ENCODE measurements at places on chromosomes 5 and 9.

GRCh38 chr5:108233617-108234155 is 148.2 kb downstream of the FBXL17 start:
- DNase-seq, result no peak

DNA sequence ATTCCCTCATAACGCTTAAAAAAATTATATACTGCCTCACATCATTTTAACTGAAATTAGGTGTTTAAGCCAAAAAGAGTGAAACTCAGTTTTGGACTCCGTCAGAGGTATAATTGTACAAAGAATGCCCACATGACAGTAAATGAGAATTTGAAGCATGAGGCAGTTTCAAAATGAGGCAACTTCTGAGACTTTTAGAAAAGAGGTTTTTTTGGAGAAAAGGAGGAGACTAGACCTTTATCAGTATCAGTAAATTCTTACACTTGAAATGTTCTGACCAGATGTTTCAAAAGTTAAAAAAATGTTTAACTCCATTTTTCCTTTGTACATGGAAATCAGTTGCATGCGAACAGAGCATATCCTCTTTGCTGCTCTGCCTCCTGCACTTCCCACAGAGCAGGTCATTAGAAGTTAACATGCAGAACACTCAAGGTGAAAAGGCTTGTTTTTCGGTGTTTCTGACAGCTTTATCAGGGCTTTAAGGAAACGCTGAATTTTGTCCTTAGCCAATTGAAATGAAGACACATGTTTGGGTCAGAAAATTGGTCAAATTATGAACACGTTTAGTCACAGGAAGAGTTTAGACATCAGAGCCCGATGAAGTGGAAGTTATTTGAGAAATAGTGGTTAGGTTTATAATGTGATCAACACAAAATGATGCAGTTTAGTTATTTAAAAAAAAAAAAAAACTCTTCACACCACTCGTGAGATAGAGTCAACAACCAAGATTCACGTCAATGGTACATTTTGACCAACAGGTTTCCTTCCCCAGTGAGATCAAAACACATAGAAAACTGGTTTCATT is 59.5 kb downstream of the PIK3R1 start:
- no peak for DNase-seq

GRCh38 chr5:143562935-143563334 is 159.4 kb upstream of the NR3C1 start:
- no peak for DNase-seq

DNA sequence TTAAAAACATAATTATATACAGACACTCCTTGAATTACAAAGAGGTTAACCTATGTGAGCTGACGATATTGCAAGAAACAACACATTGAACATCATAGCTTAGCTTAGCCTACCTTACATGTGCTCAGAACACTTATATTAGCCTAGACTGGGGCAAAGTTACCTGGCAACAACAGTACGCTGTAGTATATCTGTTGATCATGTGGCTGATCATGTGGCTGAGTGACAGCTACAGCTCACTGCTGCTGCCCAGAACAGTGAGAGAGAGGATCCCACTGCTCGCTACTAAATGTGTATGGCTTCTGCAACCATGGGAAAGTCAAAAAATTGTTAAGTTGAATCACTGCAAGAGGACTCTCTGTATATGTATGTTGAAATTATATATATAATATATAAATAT is 169.9 kb downstream of the CDH9 start:
- DNase-seq, result no peak

DNA sequence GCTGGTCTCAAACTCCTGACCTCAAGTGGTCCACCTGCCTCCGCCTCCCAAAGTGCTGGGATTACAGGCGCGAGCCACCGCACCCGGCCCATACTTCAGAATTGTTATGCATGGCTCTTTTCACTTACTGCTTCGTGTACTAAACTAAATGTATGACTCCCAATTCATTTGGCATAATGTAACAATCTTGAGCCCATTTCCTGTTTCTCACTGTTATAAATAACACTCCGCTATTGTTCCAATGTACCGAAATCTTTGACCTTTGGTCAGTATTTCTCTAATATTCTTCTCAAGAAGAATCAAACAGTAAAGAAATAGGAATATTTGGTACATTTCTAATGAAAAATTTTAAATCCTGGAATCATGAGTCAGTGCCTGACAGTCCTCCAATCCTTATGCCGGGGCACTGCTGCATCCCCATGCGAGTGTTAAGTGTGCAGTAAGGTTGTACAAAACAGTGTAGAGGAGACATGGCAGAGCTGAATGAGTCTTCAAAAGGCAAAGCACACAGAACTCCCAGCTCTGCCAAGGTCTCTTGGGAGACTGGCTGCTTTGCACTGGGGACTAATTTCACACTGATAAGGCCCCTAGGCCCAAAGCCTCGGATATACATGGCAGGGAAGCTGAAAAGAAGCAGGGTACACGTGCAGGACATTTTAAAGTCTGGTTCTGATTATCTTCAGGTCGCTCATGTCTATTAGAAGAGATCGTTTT is 58.4 kb downstream of the HABP4 start:
- DNase-seq, result no peak

DNA sequence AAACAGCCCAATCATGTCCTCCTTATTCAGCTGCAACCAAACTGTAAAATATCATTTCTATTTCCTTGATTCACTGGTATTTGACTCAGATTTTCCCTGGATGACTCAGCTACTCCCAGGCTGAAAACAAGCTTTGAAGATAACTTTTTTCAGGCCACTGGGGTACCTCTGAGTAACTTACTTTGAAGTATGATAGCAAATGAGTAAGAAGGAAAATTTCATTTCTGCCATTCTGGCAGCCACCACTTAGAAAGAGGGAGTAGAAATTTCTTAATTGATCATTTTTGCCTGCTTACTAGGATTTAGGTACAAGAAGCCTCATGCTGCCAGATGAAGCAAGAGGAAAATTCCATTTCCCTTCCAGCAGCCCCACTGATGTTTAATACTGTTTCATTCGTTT is 247.4 kb downstream of the PRELID2 start:
- DNase-seq, result peak; percentile 31

GRCh38 chr9:33101104-33101951 is 24.9 kb upstream of the SMU1 start:
- peak; percentile 72 for DNase-seq

GRCh38 chr5:40674661-40675235 is 5.0 kb upstream of the PTGER4 start:
- no peak for DNase-seq

- no peak for DNase-seq
These were observed 152.9 kb downstream of the C9orf50 start for GRCh38 chr9:129467739-129468666.

- no peak for DNase-seq
These were observed 156.9 kb upstream of the FST start for GRCh38 chr5:53323511-53323910.

DNA sequence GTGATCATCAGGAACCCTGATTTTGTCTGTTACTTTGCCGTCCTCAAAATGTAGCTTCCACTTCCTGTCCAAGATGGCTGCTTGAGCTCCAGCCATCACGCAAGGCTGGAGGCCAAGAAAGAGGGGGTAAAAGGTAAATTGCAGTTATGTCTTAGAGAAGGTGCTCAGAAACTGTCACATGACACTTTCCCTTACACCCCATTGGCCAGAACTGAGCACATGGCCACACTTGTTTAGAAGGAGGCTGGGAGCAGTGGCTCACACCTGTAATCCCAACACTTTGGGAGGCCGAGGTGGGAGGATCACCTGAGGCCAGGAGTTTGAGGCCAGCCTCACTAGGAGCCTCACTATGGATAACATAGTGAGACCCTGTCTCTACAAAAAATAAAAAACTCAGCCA is 140.9 kb downstream of the RGS3 start:
- DNase-seq, result no peak

DNA sequence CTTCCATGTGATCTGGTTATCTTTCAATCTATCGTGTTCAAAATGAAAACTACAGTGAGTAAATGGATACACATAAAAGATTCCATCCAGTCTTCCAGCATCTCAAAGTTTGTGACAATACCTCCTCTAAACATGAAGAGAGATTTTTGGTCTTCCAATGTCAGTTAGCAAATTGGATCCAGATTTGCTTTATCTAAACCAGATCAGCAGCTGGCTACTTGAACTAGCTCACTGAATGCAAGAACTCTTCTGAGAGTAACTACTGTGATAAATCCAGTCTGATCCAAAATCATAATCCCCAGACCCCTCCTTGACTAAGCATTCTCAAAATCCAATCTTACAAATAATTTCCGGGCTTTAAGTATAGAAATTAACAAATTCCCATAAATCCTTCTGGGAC is 2177.9 kb upstream of the C9orf72 start:
- no peak for DNase-seq

- DNase-seq, result no peak
These were observed 228.9 kb upstream of the MVB12B start for GRCh38 chr9:126097679-126098078.

DNA sequence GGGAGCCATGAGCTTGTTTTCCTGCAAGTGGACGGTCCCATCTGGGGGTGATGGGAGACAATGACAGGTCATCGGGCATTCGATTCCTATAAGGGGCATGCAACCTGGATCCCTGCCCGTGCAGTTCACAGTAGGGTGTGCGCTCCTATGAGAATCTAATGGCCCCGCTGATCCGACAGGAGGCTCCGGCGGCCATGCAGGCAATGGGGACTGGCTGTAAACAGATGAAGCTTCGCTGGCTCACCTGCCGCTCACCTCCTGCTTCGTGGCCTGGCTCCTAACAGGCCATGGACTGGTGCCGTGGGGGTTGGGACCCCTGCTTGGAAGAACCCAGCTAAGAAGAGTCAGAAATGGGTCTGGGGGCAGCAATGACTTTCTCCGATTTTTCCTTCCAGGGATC is 21.0 kb downstream of the PAEP start:
- DNase-seq, result no peak

GRCh38 chr9:20703146-20703545 is 19.1 kb downstream of the FOCAD start:
- no peak for DNase-seq

DNA sequence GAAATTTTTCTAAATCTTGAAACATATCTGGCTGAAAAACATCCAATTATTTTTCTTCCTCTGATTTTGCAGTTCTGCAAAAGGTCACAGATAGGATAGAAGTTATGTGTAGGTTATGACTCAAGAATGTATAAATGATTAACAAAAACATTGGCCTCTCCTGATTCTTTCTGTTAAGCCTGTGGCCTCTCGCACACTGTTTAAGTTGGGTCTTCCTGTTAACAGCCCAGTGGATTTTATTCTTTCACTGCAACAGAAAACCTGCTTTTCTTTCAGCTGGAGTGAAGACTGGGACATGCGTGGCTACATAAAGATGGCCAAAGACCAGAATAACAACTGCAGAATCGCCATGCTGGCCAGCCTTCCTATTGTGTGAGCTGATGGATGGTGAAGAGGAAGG is 17.1 kb upstream of the SPATA31E1 start:
- DNase-seq, result no peak

DNA sequence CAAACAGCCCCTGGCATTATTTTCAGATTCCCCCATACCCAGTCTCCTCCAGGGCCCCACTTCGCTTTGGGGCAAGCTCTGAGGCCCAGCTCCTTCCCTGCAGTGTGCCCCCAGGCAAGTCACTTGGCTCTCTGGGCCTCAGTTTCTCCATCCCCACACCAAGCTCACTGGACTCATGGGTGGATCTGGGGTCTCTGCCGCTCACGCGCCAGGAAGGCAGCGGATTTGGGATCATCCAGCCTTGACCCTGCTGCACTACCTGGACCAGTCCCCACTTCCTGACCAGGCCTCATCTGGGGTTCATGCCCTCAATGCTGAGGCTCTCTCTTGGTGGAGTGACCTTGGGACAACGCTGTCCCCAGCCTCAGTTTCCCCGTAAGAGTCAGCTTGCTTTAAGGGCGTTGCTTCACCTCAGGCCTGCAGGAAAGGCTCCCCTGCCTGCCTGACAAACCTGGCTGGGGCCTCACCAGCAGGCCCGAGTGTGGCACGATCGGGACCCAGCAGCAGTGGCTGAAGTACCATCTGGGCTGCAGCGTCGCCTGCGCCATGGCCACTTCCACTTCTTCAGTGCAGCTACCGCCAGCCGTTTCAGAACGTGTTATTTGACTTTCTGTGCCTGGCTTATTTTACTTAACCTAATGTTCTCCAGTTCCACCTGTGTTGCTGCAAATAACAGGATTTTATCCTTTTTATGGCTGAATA is 519.6 kb upstream of the SEMA6A start:
- no peak for DNase-seq

GRCh38 chr9:99305820-99306811 is 84.0 kb downstream of the SEC61B start:
- DNase-seq, result no peak

GRCh38 chr5:148820461-148821395 is 5.7 kb upstream of the ADRB2 start:
- DNase-seq, result no peak

DNA sequence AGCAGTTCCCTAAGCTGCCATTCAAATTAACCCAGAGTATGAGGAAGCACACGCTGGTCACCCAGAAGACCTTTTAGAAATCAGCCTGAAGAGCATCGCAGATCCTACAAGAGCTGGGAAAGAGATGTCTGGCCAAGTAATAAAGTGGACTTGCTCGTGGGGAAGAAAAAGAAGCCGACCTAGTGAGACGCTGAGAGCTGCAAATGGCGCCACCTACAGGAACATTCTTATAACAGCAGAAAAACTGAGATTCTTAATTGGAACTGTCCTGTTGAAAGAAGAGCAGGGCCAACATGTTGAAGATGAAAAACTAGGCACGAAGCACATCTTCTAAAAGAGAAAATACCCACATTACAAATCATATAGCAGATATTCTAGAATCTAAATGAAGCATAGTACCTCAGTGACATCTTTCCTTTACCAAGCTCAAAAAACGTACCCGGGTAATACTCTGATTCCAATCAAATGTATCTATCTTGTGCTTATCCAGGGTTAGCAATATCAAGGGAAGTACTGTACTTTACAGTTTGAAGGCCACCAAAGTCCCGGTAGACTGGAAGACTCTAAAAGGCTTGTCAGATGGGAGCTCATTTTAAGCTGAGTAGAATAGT is 3.9 kb upstream of the GNAQ start:
- peak; percentile 55 for DNase-seq

- DNase-seq, result no peak
These were observed 26.9 kb upstream of the CEMIP2 start for GRCh38 chr9:71795097-71795813.

GRCh38 chr5:181173027-181173419 is 25.6 kb downstream of the OR2V2 start:
- no peak for DNase-seq

- no peak for DNase-seq
These were observed 22.4 kb downstream of the C9 start for GRCh38 chr5:39341896-39342295.

- no peak for DNase-seq
These were observed 30.2 kb downstream of the SREK1 start for GRCh38 chr5:66174338-66174737.

GRCh38 chr5:126967808-126968466 is 62.4 kb downstream of the MARCHF3 start:
- no peak for DNase-seq

GRCh38 chr5:67026278-67026677 is 170.3 kb downstream of the CD180 start:
- DNase-seq, result no peak

Measured in hepatic stellate cell (primary cell).